Mononuclear cell (primary cell): ENCODE measurements at places on chromosomes 12 and 14. TPM values are rescaled to one million over a fixed set of nuclear protein-coding genes. Genes with fewer than 3 reads are reported as not detected.

Gene GPATCH2L
- 128 TPM for total RNA-seq

Gene TMEM119
- 1.4 TPM for total RNA-seq

Gene INSM2
- not detected for total RNA-seq

Gene CACNA1C
- 0.10 TPM for total RNA-seq
